Stimulated activated CD8-positive, alpha-beta memory T cell treated with anti-CD3 and anti-CD28 coated beads, Interleukin-4, amount 100 ng/mL, for 4 hours (primary cell): ENCODE measurements at places on chromosomes 12 and 14.

DNA sequence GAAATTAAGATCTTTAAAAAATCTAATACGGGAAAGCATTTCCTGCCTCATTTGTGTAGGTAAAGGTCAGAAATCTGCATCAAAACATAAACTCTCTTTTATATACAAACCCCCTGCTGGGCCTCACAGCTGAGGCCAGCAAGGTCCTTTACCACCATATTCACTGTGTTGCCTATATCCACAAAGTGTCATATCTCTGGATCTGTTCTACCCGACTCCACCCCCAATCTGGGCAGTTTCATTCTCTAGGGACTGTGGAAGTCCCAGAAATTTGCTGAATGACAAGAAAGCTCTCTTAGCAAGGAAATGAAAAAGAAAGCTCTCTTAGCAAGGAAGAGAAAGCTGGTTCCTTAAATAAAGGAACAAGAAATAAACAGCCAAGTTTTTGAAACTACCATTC, 301.7 kb downstream of the KCNH5 start:
- no peak for DNase-seq

- DNase-seq: no peak
Measured at GRCh38 chr12:78457938-78458337, 406.6 kb upstream of the SYT1 start.

DNA sequence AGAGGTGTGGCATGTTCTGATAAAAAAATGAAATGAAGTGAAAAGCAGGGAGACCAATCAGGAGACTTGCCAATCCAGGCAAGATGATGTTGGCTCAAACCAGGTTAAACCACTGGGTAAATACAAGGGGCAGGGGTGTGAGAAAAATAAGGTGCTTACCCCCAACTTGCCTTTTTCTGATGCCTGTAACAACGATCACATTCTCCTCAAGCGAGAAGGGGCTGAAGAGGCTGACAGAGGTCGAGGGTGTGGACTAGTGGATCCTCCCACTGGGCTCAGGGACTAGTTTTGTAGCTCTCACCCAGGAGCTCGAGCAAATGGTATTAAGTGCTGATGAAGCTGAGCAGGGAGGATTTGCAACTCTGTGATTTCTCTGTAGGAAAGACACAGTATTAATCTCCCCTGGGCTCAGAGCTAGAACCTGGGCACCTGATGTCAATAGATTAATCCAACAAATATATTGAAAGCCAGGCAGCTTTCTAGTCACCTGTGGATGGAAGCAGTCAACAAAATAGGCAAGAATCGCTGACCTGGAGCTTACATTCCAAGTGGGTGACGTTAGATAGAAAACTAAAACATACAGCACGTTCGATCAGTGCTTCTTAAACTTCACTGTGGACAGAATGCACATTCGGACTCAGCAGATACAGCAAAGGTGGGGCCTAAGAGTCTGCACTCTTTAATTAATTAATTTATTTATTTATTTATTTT, 15.2 kb upstream of the EAPP start:
- no peak for DNase-seq

- no peak for DNase-seq
Measured at GRCh38 chr12:3317481-3317815, 173.6 kb upstream of the PRMT8 start.

DNA sequence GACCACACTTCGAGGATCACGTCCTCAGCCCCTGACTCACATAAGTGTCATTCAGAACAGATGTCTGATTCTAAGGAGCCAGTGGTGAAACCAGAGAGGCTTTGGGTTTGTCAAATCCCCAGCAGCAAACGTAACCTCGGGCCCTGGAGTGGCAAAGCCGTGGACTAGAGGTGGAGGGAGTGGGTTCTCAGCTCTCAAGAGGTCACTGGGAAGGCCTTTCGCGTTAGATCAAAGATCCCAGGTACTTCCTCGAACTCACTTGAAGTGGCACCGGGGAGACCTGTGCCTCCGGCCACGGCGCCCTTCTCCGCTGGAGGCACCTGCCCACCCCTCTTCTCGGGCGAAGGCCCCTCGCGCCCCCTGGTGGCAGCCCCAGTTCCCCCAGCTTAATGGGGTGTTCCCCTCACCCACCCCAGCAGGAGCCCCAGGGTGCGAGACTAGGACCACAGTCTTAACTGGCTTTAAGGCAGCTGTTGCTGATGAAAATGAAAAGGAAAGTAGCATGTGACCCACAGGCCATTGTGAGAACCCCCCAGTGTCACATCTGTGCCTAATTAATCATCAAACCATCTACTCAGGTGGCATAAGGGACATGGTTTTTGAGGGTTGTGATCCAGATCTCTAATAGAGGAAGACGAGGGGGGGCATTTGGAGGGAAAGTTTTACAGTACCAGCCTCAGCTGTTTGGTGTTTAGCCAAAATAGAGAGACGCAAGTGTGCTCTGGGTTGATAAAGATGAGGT, 672 bp upstream of the ESR2 start:
- peak; percentile 59 for DNase-seq

DNA sequence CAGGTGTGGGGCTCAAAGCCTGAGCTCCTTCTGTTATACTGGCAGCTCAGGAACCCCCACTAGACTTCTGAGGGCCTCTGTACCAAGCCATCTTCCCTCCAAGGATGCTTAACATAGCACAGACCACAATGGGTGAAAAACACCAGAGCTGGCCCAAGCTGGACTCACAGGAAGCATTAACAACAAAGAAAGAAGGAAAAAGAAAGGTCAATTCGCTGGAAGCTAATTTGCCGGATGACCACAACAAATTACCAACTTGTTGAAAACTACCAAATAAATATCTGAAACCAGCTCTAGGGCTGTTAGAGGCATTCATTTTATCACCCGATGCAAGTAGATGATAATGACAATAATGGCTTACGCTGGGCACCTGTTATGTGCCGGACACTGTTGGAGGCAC, 48.7 kb downstream of the RBM19 start:
- DNase-seq: no peak

DNA sequence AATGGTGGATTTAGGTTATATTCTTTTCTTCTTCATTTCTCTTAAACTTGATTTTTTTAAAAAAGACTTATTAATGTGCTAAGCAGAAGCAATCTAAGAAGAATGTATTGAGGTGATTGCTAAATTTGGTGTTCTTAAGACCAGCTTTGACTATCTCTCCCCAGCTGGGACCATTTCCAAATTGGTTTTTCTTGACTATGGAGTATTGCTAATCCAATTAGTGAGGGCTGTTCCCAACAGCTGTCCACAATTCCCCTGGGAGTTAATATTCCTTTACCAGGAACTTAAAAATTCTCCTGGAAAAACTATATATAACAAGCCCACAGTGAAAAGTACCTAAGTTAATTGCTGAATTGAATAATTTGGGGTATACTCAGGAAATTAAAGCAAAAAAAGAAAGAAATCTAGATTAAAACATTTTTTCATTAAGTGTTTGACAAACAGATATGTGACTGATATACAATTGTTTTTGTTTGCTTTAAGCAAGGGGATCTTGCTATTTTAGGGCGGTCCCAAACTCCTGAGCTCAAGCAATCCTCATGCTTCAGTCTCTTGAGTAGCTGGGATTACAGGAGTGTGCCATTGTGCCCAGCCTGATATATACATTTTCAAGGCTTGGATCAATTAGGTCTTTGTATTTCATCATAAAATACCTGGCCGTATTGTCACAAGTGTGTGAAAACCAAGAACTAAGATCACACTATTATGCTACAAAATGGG, 105.0 kb downstream of the FAR2 start:
- DNase-seq: no peak

- no peak for DNase-seq
Measured at GRCh38 chr12:110286623-110287022, 5.6 kb downstream of the ATP2A2 start.

DNA sequence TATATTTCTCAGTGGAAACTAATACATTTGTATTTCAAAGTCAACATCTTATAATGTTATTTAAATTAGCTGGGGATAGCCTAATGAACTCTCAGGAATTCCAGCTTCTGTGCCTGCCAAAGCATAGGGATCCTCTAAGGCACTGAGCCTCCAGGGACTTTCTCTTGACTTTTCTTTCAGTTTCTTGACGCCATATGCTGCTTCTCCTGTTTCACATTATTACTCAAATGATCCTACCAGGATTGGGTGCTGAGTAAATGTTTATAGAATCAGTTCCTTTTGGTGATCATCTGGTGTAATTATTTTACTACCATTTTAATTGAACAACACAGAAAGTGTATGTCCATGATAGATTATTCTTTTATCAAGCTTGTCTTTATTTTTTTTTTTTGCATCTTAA, 7.9 kb downstream of the METTL25 start:
- no peak for DNase-seq

DNA sequence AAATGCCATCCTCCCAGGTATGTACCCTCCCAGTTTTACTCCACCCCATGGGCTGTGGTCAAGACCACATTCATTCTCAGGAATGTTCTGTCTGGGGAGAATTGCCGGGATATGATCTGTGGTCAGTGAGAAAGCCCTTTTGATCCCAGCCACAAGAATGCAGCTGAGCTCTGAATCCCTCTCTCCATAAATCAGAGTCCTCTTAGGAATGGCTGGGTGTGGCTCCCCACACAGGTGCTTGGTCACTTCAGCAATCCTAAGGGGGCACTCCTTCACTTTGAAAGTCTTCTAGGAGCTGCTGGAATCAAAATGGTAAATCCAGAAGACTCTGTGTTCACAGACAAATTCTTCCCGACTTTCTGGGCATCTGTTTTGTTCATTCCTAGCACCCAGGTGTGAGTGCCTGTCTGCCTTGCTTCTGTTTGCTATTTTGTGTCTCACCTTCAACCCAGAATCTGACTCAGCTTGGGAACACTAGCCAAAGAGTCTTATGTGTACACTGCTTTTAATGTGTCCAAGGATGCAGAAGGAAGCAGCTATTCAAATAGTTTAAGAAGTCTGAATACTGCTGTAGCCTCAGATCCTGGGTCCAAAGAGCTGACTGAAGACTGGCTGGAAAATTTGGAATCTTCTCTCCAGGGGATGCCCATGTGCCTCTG, 144.6 kb upstream of the CDKN3 start:
- DNase-seq: no peak

GRCh38 chr14:59362513-59362912, 102.7 kb downstream of the GPR135 start:
- no peak for DNase-seq

GRCh38 chr12:50055831-50056638, 1.4 kb upstream of the ASIC1 start:
- no peak for DNase-seq

DNA sequence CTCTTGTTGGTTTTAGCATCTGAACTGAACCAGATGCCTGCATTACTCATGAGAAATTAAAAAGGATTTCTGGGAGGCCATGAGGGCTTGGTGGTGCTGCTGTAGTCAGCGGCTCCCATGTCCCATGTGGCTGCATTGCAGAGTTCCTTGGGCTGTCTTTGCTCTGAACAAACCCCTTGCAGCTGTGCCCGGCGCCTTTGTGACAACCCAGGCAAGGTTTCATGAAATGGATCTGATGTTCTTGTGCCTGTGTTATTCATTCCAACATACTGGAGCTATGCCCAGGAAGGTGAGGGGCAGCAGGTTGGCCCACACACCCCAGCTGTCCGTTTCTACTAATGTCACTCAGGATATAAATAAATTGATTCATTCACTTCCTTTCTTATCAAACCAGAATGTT, 40.8 kb downstream of the TGFB3 start:
- DNase-seq: no peak

- no peak for DNase-seq
Measured at GRCh38 chr14:63438065-63438757, 105.0 kb downstream of the PPP2R5E start.

- no peak for DNase-seq
Measured at GRCh38 chr12:124148481-124149273, 146.2 kb upstream of the RFLNA start.

DNA sequence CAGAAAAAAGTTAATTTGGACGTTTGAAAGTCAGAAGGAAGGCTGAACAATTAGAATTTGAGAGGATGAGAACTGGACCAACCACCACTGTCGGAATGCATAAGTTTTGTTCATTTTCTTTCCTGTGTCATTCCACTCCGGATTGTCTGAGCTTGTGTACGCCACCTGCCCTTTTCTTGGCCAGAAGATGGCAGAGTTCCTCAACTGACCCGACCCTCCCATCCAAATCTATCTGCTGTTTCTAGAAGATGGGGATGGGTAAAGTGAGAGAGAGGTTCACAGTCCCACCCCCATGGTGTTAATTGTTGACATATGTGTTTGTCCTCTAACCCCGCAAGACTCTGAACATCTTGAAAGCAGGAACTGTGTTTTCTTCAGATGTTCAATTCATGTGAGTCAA, 388.0 kb downstream of the VRK1 start:
- DNase-seq: no peak
